GM12891 (cell line): ENCODE measurements at places on chromosomes 6 and 20.

- DNase-seq: no peak
These were observed 54.7 kb upstream of the ZMYND8 start for GRCh38 chr20:47411161-47411560.

- DNase-seq: no peak
These were observed 27.4 kb upstream of the RREB1 start for GRCh38 chr6:7080311-7080710.

- DNase-seq: no peak
These were observed 11.9 kb upstream of the RBM38 start for GRCh38 chr20:57379263-57379647.

DNA sequence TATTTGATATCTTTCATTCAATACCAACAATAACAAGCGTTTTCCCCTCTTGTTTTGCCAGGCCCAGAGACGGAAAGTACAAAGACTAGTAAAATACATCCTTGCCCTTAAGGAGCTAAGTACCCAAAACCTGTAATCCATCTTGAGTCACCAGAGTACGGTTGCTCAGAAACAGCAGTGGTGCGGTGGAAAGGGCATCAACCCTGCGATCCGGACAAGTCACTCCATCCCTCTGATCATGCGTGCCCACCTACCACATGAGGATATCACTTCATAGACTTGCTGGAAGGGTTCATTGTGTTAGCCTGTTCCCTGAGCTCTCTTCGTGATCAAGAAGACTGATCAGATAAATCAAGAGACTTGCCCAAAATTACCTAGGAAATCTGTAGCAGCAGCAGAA is 1.9 kb downstream of the TOMM34 start:
- no peak for DNase-seq

GRCh38 chr6:104046426-104046825 is 813.3 kb downstream of the HACE1 start:
- DNase-seq: no peak
